ENCODE measurements at places on chromosomes 16 and 17. TPM values are rescaled to one million over a fixed set of nuclear protein-coding genes. Genes with fewer than 3 reads are reported as not detected.

DNA sequence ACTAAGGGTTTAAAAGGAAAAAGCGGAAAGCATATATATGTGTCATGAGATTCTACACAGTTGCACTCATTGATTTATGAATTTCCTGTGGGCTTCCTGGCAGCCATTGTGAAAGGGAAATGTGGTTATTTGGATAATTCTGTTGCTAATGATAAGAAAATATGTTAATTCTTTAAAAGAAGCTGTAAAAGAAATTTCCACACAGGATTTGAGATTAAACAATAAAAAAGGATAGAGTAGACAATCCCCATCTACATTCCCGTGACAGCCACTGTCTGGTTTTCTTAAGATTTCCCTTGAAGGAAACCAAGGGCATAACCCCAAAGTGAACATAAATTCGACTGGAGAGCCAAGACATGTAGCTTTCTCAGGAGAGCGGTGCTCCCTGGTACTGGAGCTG lies 397.5 kb downstream of the CPPED1 start:
- peak; percentile 39 for DNase-seq

DNA sequence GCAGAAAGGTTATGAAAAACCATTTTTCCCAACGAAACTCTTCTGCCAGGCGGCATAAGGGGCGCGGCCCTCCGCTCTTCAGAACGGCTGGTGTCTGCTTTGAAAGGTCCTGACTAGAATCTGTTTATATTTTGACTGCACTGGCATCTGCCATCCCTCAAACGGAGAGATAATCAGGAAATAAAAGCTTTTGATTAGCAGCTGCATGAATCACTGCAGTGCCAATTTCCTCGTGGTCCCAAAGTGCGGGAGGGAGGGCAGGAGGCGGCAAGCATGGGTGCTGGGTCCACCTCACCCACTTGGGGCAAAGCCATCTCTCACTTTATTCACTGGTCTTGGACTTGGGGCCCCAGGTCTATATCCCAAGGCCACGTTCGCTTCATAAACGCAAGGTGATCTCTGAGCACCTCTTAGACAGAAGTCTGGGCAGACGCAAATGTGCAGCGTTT lies 49.7 kb downstream of the TBC1D16 start:
- peak; percentile 52 for DNase-seq

DNA sequence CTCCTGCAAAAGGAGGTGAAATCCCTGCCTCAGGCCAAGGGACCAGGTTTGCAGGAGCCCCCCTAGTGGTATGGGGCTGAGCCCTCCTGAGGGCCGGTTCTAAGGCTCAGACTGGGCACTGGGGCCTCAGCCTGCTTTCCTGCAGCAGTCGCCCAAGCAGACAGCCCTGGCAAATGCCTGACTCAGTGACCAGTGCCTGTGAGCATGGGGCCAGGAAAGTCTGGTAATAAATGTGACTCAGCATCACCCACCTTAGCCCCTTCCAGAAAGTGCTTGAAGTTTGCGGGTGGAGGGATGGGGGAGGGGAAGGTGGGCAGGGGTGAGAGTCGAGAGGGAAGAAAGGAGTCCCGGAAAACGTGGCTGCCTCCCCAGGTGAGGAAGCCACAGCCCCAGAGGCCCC lies 2.1 kb downstream of the MC1R start:
- DNase-seq = peak; percentile 22

DNA sequence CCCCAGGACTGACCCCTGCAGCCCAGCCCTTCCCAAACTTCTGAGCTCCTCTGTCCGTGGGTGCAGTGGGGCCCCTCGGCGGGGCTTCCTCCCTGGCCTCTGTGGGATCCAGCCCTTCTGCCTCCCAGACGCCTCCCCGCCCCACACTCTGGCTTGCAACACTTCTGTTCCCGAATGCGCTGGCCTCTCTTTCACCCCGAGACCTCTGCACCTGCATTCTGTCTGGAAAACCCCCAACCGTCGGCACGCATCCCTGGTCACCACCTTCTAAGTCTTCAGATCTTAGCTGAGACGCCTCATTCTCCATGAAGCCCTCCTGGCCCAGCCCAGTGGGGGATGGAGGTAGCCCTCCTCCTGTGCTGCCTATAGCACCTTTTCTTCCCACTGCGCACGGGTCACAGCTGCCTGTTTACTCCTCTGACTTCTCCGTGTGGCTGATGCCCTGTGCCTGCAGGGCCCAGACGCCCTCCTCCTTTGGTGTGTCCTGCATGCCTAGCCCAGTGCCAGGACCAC lies 26.4 kb downstream of the TMEM235 start:
- DNase-seq = peak; percentile 93

Gene OR4D1
- total RNA-seq = not detected

Gene TP53TG3C
- total RNA-seq = not detected

Gene ITGAX
- total RNA-seq = not detected

Gene TLCD1
- total RNA-seq = 6.1 TPM

Gene NR1D1
- total RNA-seq = 1.7 TPM
